NCI-H510A treated with DMSO at 0.1 percent for 48 hours (cell line): ENCODE measurements at places on chromosomes 1 and 21.

DNA sequence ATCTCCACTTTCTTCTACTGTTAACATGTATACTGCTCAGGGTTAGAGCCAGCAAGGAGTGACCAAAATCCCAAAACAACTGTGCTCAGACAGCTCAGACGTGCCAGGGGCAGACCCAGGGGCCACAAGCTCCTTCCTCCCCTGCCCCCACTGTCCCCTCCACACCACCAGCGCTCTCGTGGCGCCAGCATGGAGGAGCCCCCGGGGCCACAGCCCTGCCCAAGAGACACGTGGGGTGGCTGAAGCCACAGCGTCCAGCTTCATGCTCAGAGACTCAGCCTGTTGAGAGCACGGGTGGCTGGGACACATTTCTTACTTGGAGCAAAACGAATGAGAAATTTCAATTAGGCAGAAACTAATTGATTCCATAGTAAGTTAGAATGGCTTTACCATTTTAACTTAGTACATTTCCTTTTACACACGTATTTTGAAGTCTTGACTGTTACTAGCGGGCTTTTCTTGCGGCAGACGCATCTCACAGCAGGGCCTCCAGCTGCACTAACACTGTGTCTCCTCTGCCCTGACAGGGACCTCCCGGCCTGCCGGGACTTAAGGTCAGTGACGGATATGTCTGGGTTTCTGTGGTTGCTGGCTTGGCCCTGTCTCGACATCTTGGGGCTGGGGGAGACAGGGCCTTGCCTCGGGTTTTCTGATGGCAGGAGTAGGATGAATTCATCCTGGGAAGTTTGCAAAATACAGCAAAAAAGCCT, 54.2 kb downstream of the SLC19A1 start:
- no peak for DNase-seq

DNA sequence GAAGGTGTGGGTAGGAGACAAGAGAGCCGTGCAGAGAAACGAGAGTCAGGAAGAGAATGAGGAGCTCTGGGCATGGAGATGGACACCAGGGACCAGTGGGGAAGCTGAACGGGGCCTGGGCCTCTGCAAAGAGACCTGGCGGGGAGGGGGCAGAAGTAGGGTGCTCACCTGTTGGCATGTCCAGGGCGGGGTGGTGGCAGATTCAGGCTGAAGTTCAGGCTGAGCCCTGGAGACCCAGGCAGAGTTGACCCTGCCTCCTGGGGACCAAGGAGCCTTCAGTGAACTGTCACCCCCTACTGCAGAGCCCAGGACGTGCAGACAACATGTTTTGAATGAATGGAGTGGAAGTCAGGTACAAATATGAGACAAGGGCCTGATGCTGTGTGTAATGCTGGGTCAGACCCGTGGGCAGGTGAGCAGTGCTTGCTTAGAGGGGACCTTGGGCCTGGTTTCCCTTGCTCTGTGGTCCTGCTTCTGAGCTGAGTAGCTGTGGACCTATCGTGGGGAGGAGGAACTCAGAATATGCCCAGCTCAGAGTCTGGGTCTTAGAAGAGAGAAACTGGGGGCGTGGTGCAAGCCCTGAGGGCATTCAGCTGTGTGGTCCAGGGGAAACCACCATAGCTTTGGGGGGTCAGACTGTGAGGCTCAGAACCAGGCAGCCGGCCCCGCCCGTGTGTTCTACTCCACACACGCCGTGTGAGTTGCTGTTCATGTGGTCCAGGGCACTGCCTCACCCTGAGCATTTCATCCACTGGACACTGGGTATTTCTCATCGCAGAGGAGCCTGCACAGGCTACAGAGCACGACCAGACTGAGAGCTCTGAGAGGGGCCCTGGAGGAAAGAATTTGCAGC, 21.3 kb upstream of the UMODL1 start:
- no peak for DNase-seq

DNA sequence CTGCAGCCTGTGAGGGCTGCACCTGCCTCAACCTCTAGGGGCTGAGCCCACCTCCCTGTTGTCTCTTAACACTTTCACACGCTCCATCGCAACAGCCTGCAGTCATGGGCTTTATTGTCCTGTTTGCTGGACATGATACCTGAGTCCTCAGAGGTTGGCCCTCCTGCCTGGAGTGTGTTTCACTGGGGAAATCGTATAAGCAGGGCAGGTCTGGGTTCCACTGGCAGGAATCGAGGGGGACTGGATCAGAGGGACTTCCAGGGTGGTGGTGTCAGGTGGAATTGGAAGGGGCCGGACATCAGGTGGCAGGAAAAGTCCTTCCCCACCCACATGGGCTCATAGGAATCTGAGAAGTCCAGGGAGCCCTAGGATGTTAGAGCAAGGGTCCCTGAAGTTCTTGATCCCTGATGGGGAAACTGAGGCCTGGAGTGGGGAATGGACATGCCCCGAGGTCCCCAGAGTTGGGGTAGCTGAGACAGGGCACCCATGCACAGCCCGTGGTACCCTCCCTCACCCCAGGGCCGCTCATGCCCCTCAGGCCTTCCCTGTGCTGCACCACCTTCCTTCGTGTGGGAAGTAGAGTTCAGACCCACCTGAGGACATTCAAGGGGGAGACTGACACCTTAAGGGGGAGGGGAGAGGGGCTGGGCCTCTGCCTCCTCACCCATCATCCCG, 66.6 kb downstream of the PIK3CD start:
- DNase-seq = no peak

- peak; percentile 87 for DNase-seq
Measured at GRCh38 chr1:159891275-159892157, 8.4 kb downstream of the CFAP45 start.

DNA sequence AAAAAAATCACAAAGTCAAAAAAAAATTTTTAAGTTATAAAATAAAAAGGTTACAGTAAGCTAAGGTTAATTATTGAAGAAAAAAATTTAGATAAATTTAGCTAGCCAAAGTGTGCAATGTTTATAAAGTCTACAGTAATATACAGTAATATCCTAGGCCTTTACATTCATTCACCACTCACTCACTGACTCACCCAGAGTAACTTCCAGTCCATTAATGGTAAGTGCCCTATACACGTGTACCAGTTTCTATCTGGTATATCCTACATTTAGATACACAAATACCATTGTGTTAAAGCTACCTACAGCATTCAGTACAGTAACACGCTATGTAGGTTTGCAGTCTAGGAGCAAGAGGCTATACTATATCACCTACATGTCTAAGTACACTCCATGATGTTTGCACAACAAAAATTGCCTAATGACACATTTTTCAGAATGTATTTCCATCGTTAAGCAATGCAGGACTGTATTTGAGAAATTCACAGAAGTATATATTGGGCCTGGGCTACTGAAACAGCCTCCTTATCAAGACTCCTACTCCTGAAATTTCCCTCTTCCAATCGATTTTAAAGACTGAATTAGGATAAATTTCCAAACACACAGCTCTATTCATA, 155.1 kb downstream of the COP1 start:
- DNase-seq = no peak

DNA sequence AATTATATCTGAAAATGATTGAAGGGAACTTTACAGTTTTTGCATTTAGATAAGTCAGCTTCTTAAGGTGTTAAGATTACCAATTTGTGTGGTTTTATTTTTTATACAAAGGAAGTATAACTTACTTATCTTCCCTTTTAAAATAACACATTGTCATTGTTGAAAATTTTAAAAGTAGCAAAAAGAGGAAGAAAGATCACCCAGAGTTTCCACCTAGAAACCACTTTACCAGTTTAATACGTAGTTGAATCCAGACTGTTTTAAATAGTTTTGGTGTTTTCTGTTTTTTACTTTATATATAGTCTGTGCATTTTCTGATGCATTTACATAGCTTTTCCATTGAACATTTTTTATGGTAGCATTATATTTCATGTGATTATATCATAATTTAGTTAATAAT, 6.1 kb downstream of the CCDC18 start:
- DNase-seq = no peak

DNA sequence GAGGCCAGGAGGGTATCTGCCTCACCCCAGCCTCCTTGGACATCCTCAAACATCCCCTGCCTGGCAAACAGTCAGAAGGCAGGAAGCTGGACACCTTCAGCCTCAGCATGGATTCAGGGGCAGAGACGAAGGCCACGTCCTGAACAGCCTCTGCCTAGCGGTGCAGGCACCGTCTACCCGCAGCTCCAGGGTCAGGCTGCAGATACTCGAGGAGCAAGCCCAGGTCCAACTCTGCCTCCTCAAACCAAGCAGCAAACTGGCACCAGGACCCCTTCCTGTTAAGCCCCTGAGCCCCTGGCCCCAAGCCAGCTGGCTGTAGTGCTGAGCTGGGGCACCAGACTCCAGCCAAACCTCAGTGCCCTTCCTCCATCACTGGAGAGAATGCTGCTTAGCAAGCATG, 494.7 kb downstream of the NPHP4 start:
- no peak for DNase-seq

- no peak for DNase-seq
Measured at GRCh38 chr1:110083866-110084226, 13.4 kb upstream of the ALX3 start.

GRCh38 chr21:34342476-34342875, 21.3 kb upstream of the KCNE2 start:
- no peak for DNase-seq
